CD8-positive, alpha-beta T cell (primary cell): ENCODE measurements at places on chromosomes 2 and 18. TPM values are rescaled to one million over a fixed set of nuclear protein-coding genes. Genes with fewer than 3 reads are reported as not detected.

The GATA6 gene
- 4.3 TPM for total RNA-seq

DNA sequence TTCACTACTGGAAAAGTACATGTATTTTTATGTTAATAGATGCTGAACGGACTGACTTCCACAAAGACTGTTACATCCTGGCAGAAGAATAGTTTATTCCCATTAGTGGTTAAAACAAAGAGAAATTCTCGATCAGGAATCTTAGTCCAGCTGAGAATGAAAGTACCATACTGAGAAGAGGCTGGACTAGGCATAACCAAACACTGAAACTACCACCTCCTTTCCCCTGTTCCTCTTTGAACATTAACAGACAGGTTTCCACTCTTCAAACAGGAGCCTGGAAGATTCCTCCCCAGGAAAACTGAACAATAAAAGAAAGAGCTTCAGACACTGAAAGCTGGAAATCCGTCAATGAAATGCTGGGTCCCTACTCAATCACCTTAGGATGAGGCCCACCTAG lies 25.8 kb downstream of the LDAH start:
- DNase-seq = no peak

- no peak for DNase-seq
Observed at GRCh38 chr18:2538236-2538635, 33.1 kb downstream of the METTL4 start.

DNA sequence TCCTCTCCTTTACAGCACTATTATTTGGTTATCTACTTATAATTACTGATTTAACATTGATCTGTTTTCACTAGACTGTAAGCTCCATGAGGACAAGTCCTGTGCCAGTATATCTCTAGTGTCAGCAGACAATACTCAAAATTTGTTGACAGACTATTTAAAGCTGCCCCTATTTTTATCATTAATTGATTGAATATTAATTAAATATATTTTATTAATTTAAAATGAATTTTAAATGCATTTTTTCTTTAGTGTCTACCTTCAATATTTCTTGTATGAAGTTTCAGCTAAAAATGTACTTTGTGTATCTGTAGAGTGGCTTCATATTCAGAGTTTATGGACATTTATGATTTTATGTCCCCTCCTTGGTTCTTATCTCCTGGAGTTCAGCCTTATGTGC lies 26.4 kb upstream of the FHOD3 start:
- no peak for DNase-seq

GRCh38 chr2:176931588-176932563 lies 280.7 kb upstream of the HNRNPA3 start:
- DNase-seq = no peak

GRCh38 chr2:189763908-189764661 lies 1.5 kb upstream of the OSGEPL1 start:
- no peak for DNase-seq

- DNase-seq = no peak
Observed at GRCh38 chr2:239897596-239898235, 127.4 kb downstream of the NDUFA10 start.

DNA sequence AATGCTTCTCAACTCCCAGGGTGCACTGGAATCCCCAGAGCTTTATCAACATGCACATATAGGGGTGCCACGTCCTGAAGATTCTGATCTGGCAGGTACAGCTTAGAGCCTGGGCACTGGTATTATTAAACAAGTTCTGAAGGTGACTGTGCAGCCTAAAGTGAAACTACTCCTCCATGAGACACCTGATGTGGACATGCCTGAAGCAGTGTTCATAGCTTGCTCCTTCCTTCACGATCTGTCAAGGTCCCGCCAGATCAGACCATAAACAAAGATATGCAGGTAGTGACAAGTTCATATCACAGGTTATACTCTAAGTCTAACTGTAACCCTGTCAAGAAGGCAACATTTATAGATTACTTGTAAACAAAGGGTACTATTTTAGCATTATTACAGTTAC lies 65.3 kb upstream of the DNER start:
- no peak for DNase-seq

GRCh38 chr2:204849892-204850291 lies 304.6 kb downstream of the PARD3B start:
- DNase-seq = no peak

GRCh38 chr2:238848976-238849853 lies 1.3 kb downstream of the TWIST2 start:
- no peak for DNase-seq
